ENCODE measurements at places on chromosomes 1 and 21. TPM values are rescaled to one million over a fixed set of nuclear protein-coding genes. Genes with fewer than 3 reads are reported as not detected.

IFNLR1 gene
- total RNA-seq: not detected

IER5 gene
- total RNA-seq: 33.8 TPM

GPR37L1 gene
- total RNA-seq: not detected

ZNF648 gene
- total RNA-seq: not detected

CORT gene
- total RNA-seq: 0.78 TPM

TPRG1L gene
- 18.4 TPM for total RNA-seq

S100A5 gene
- total RNA-seq: 0.37 TPM

AQP10 gene
- total RNA-seq: not detected

NBPF6 gene
- not detected for total RNA-seq

CD34 gene
- 0.39 TPM for total RNA-seq

RPE65 gene
- not detected for total RNA-seq

Data from subcutaneous preadipocyte (primary cell).